ENCODE measurements at places on chromosomes 6 and 20. TPM values are rescaled to one million over a fixed set of nuclear protein-coding genes. Genes with fewer than 3 reads are reported as not detected.

The OR2H2 gene
- not detected for total RNA-seq

- no peaks in the 10 kb centered on the region for H3K4me1 ChIP-seq
- H3K27ac ChIP-seq: no peak overlapping the region
- H3K4me3 ChIP-seq: no peak overlapping the region
- DNase-seq: no peak
These were observed 494.8 kb upstream of the MAN1A1 start for GRCh38 chr6:119844387-119844786.

- H3K36me3 ChIP-seq: no peaks in the 10 kb centered on the region
- no peak overlapping the region for H3K27ac ChIP-seq
- DNase-seq: no peak
- no peak overlapping the region for H3K4me3 ChIP-seq
These were observed 69.2 kb upstream of the RIPOR2 start for GRCh38 chr6:25005010-25005409.

The IMPG1 gene
- not detected for total RNA-seq

- no peaks in the 10 kb centered on the region for H3K27me3 ChIP-seq
- H3K36me3 ChIP-seq: no peaks in the 10 kb centered on the region
- H3K4me3 ChIP-seq: no peak overlapping the region
- DNase-seq: no peak
- no peak overlapping the region for H3K27ac ChIP-seq
These were observed 120.1 kb upstream of the SHLD1 start for GRCh38 chr20:5630071-5630470.

- DNase-seq: no peak
- H3K4me3 ChIP-seq: no peak overlapping the region
- no peaks in the 10 kb centered on the region for H3K4me1 ChIP-seq
These were observed 1320.1 kb upstream of the GJE1 start for GRCh38 chr6:140812636-140813035.

DNA sequence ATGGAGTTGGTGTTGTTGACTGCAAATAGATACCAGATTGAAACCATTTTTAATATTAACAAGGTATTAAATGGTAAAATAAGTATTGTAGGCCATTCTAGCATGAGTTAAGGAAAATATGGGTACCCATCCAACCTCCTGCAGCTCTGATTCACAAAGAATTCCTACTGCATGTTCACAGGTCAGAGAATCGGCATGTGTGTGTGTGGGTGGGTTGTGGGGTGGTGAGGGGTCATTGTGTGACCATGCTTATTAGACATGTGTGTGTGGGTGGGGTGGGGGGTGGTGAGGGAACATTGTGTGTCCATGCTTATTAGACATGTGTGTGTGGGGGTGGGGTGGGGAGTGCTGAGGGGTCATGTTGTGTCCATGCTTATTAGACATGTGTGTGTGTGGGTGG is 3.2 kb downstream of the IYD start:
- no peak overlapping the region for H3K27ac ChIP-seq
- H3K36me3 ChIP-seq: no peaks in the 10 kb centered on the region
- no peak overlapping the region for H3K4me3 ChIP-seq
- H3K4me1 ChIP-seq: no peaks in the 10 kb centered on the region

DNA sequence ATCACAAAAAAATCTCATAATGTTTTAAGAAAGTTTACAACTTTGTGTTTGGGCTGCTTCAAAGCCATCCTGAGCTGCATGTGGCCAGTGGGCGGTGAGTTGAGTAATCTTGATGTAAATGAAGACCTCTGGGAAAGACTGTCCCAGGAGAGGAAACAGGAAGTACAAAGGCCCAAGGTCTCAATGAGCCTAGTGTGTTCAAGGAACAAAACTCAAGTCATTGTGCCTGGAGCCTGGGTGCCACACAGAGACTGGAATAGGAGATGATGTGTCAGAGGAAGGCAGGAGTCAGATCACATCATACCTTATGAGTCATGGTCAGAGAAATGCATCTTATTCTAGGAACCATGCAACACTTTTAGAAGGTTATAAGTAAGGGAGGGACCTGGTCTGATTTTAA is 51.5 kb downstream of the COL19A1 start:
- H3K4me1 ChIP-seq: no peaks in the 10 kb centered on the region
- H3K36me3 ChIP-seq: no peaks in the 10 kb centered on the region
- DNase-seq: no peak

GRCh38 chr6:108114841-108115597 is 40.5 kb upstream of the OSTM1 start:
- no peak overlapping the region for H3K27ac ChIP-seq
- no peaks in the 10 kb centered on the region for H3K36me3 ChIP-seq
- peaks cover 44% of the 10 kb centered on the region for H3K4me1 ChIP-seq
- H3K27me3 ChIP-seq: peaks cover 64% of the 10 kb centered on the region

- no peaks in the 10 kb centered on the region for H3K27me3 ChIP-seq
- H3K27ac ChIP-seq: no peak overlapping the region
- H3K4me1 ChIP-seq: no peaks in the 10 kb centered on the region
- no peak overlapping the region for H3K4me3 ChIP-seq
These were observed 535 bp downstream of the NKAIN2 start for GRCh38 chr6:123804014-123804786.

GRCh38 chr20:30168025-30168799 is 1089.3 kb upstream of the DEFB115 start:
- no peak for DNase-seq

The CPNE5 gene
- total RNA-seq: 0.29 TPM

DNA sequence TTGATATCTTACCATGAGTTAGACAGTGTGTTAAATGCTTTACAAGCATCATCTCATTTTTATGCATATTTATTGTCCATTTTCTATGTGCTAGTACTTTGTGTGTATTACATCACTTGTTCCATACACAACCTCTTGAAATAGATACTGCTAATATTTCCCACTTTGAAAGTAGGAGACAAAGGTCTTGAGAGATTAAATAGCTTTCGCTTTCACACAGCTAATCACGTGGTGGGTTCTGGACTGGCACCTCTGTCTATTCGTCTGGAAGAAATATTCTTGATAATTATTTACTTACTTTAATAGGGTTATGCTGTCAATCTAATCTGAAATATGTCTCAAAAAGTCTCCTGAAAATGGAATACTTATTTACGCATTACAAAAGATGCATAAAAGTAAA is 30.2 kb downstream of the EPHA7 start:
- no peaks in the 10 kb centered on the region for H3K27me3 ChIP-seq
- H3K4me1 ChIP-seq: no peaks in the 10 kb centered on the region
- no peak for DNase-seq
- no peak overlapping the region for H3K4me3 ChIP-seq

The TTLL9 gene
- not detected for total RNA-seq

The ACTL10 gene
- total RNA-seq: 3.8 TPM

GRCh38 chr6:98924647-98925046 is 23.1 kb downstream of the FBXL4 start:
- no peak overlapping the region for H3K27ac ChIP-seq
- no peak overlapping the region for H3K4me3 ChIP-seq
- no peaks in the 10 kb centered on the region for H3K27me3 ChIP-seq
- peaks cover under 1% of the 10 kb centered on the region for H3K36me3 ChIP-seq

DNA sequence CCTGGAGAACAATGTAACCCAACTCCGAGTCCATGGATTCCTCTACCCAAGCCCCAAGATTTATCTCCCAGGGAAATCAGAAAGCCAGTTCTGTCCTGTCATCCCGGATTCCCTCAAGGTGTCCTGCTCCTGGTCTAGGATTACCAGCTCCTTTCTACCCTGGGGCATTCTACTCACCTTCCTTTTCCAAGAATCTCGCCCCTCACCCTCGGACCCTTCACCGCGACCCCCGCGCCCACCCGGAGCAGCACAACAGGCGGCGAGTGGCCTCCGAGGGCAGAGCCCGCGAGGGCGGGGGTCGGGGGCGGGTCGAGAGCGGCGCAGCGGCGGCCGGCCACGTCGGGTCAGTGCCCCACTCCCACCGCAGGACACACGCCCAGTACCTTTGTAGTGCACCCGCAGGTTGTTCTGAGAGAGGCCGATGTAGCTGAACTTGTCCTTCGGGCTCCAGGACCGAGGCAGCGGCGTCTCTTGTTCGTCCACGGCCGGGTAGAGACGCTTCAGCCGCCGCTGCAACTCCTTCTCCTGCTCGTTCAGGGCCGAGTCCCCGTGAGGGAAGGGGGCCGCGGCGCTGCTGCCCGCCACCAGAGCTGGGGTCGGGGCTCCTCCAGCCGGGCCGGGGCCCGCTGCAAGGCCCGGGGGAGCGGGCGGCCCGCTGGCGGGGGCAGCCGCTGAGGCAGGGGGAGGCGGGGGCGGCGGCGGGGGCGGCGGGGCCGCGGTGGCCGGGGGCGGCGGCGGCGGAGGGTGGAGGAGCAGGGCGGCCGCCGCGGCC is 897 bp downstream of the RANBP9 start:
- H3K36me3 ChIP-seq: no peaks in the 10 kb centered on the region
- H3K27me3 ChIP-seq: no peaks in the 10 kb centered on the region
- H3K4me1 ChIP-seq: peaks cover 31% of the 10 kb centered on the region
- peak overlapping the region; percentile 75 for H3K27ac ChIP-seq

- H3K4me1 ChIP-seq: no peaks in the 10 kb centered on the region
- no peak overlapping the region for H3K27ac ChIP-seq
- H3K36me3 ChIP-seq: no peaks in the 10 kb centered on the region
- no peak overlapping the region for H3K4me3 ChIP-seq
These were observed 26.1 kb upstream of the KLHL31 start for GRCh38 chr6:53691667-53692133.

The HAO1 gene
- not detected for total RNA-seq

The CAGE1 gene
- 0.18 TPM for total RNA-seq

The AKAP7 gene
- total RNA-seq: 4.8 TPM

The ABT1 gene
- 34.5 TPM for total RNA-seq

GRCh38 chr6:123169774-123170095 is 173.7 kb downstream of the CLVS2 start:
- H3K4me3 ChIP-seq: no peak overlapping the region
- no peak overlapping the region for H3K27ac ChIP-seq
- H3K27me3 ChIP-seq: no peaks in the 10 kb centered on the region
- H3K4me1 ChIP-seq: no peaks in the 10 kb centered on the region
- no peak for DNase-seq

- H3K36me3 ChIP-seq: peaks cover 34% of the 10 kb centered on the region
- H3K4me1 ChIP-seq: no peaks in the 10 kb centered on the region
These were observed 9.7 kb downstream of the DDRGK1 start for GRCh38 chr20:3194617-3195280.

The GJA10 gene
- total RNA-seq: not detected

GRCh38 chr6:164628302-164628931 is 681.0 kb downstream of the C6orf118 start:
- no peak overlapping the region for H3K27ac ChIP-seq
- H3K36me3 ChIP-seq: no peaks in the 10 kb centered on the region
- no peaks in the 10 kb centered on the region for H3K4me1 ChIP-seq
- H3K4me3 ChIP-seq: no peak overlapping the region
- no peak for DNase-seq

- DNase-seq: no peak
- no peaks in the 10 kb centered on the region for H3K27me3 ChIP-seq
- no peak overlapping the region for H3K4me3 ChIP-seq
- H3K27ac ChIP-seq: no peak overlapping the region
- no peaks in the 10 kb centered on the region for H3K36me3 ChIP-seq
These were observed 816.5 kb upstream of the GJE1 start for GRCh38 chr6:141316236-141316635.

GRCh38 chr20:4929686-4930397 is 71.5 kb downstream of the SLC23A2 start:
- H3K4me1 ChIP-seq: no peaks in the 10 kb centered on the region
- DNase-seq: no peak
- H3K27me3 ChIP-seq: no peaks in the 10 kb centered on the region
- no peak overlapping the region for H3K27ac ChIP-seq

DNA sequence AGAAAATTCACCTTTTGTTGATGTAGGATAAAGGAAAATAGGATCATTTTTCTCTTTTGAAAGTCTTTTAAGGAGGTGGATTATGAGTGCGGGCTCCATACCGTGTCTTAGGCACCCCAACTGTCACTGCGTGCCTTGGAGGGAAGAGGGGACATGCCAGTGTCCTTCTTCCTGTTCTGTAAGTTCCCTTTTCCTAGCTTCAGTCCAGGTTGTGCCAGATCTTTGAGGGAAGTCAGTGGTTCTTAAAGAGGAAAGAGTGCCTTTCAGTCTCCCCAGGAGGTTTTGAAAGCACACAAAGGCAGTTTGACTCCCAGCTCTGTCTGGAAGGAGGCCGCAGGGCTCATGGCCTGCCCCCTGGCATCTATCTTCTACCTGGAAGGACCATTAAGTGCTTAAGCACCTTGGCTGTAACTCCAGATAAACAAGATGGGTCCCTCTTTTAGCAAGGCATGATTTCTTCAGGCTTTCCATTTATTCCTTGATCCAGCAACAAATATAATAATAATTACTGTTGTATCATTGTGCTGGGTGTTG is 13.0 kb downstream of the EFCAB8 start:
- no peak overlapping the region for H3K4me3 ChIP-seq
- H3K27ac ChIP-seq: no peak overlapping the region
- no peaks in the 10 kb centered on the region for H3K36me3 ChIP-seq
- H3K4me1 ChIP-seq: no peaks in the 10 kb centered on the region
- DNase-seq: no peak

Data from CD8-positive, alpha-beta memory T cell (primary cell).